ENCODE measurements at places on chromosomes 1 and 21. TPM values are rescaled to one million over a fixed set of nuclear protein-coding genes. Genes with fewer than 3 reads are reported as not detected.

LCE1E gene
- total RNA-seq: not detected

LMX1A gene
- not detected for total RNA-seq

SH2D5 gene
- 0.33 TPM for total RNA-seq

GBP1 gene
- 53.5 TPM for total RNA-seq

TMPRSS2 gene
- not detected for total RNA-seq

GPX7 gene
- total RNA-seq: 28.1 TPM

NBPF6 gene
- not detected for total RNA-seq

NPPA gene
- total RNA-seq: not detected

CLK2 gene
- total RNA-seq: 123 TPM

NUF2 gene
- total RNA-seq: 2.3 TPM

WDR4 gene
- 37.6 TPM for total RNA-seq

DNA sequence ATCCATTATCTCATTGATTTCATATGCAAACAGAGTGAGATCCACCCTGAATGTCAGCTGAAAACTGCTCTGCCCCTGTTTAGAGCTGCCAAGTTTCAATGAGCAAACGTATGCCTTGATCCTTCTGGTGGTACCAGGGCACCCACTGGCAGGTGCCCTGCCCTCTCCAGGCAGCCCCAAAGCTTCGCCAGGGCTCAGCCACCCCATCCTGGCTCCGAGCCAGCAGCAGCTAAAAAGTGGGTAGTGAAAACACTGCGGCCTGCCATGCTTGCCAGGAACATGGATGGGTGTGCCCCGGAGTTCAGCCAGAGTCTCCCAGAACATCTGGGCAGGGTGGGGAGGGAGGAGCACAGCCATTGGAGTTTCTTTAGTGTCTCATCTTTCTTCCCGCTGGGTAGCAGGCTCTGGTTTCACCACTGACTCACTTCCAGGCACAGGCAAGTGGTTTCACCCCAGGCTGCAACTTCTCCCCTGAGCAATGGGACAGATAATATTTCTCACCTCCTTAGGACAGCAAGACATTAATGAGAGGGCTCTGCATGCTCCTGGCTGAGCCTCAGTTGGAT is 8.1 kb upstream of the LMX1A start:
- H3K36me3 ChIP-seq: no peaks in the 10 kb centered on the region
- peaks cover 18% of the 10 kb centered on the region for H3K27me3 ChIP-seq
- no peak overlapping the region for H3K27ac ChIP-seq
- no peak for DNase-seq

- H3K27ac ChIP-seq: no peak overlapping the region
- H3K4me1 ChIP-seq: no peaks in the 10 kb centered on the region
- no peak overlapping the region for H3K4me3 ChIP-seq
Observed at GRCh38 chr1:90969241-90969640, 52.6 kb downstream of the ZNF644 start.

- H3K4me1 ChIP-seq: no peaks in the 10 kb centered on the region
- H3K27ac ChIP-seq: no peak overlapping the region
- H3K4me3 ChIP-seq: no peak overlapping the region
Observed at GRCh38 chr1:197955486-197956394, 38.6 kb downstream of the LHX9 start.

DNA sequence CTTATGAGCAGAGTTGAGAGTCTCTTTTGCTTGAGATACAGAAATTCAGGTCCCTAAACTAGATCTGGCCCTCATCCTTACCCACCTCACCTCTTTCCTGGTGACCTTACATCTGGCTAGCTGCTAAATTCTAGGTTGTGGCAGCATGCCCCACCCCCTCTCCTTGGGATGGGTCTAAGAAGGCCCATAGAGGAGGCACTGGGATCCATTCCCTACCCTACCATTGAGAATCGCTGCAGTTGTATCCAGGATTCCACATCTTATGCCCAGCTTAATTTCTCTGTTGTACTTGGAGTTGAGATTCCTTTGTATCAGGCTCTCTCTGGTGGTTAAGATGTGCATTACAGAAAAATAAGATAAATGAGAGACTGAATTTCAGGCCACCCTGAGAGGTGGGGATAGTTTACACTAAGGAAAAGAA is 9.5 kb upstream of the TMEM39B start:
- no peaks in the 10 kb centered on the region for H3K27me3 ChIP-seq
- no peak overlapping the region for H3K4me3 ChIP-seq
- H3K4me1 ChIP-seq: peaks cover 14% of the 10 kb centered on the region
- no peak for DNase-seq
- no peak overlapping the region for H3K27ac ChIP-seq
- peaks cover 12% of the 10 kb centered on the region for H3K36me3 ChIP-seq

GRCh38 chr1:905071-905749 is 18.5 kb upstream of the SAMD11 start:
- peaks cover 58% of the 10 kb centered on the region for H3K27me3 ChIP-seq
- peaks cover 17% of the 10 kb centered on the region for H3K4me1 ChIP-seq
- peak overlapping the region; percentile 39 for H3K4me3 ChIP-seq
- H3K36me3 ChIP-seq: no peaks in the 10 kb centered on the region

GRCh38 chr1:85339656-85340399 is 63.4 kb upstream of the BCL10 start:
- no peak for DNase-seq
- no peaks in the 10 kb centered on the region for H3K4me1 ChIP-seq
- H3K36me3 ChIP-seq: no peaks in the 10 kb centered on the region
- H3K27ac ChIP-seq: no peak overlapping the region

DNA sequence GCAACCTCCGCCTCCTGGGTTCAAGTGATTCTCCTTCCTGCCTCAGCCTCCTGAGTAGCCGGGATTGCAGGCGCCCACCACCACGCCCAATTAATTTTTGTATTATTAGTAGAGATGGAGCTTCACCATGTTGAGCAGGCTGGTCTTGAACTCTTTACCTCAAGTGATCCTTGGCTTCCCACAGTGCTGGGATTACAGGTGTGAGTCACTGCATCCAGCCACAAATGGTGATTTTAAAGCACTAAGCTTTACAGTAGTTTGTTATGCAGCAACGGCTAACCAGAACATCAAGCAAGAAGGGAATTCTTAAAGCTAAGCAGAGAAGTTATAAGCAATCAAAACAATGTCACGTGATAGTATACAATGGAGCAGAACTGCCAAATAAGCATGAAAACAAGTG is 65.7 kb downstream of the NVL start:
- H3K27ac ChIP-seq: no peak overlapping the region
- DNase-seq: no peak
- no peak overlapping the region for H3K4me3 ChIP-seq
- peaks cover 2% of the 10 kb centered on the region for H3K4me1 ChIP-seq

DNA sequence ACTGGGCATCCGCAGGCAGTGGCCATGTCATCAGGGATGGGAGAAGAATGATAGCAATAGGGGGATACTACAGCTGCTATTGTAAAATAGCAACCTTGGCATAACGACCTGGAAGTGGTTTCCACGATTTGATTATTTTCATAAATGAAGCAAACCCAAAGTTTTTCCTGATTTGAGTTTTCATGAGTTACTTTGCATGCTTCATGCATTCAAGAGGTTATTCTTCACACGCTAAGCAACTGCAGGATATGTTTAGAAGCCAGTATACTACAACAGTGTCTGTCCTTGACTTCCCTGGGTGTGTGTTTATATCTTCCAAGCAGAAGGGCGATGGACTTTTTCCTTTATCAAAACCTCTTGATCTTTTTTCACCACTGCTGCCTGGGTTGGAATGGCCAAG is 281.1 kb upstream of the DUSP10 start:
- no peak for DNase-seq
- no peak overlapping the region for H3K27ac ChIP-seq
- no peaks in the 10 kb centered on the region for H3K36me3 ChIP-seq

DNA sequence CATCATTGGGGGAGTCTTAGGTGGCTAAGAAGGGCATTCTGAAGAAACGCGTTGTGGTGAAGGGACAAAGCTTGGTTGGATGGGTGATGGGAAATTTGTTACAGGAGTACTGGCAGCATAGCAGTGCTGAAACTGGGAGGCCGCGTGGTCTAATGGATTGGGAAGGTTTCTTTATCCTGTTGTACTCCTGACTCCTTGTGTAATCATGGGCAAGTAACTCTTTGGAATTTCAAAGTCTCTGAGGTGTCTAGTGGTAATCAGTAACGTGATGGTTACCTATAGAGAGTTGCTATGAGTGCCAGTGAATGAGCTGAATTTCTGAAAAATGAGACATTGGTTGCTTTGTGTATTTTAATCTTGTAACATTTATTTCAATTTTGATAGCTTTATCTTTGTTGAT is 18.5 kb downstream of the DONSON start:
- DNase-seq: no peak
- peaks cover 9% of the 10 kb centered on the region for H3K36me3 ChIP-seq
- no peak overlapping the region for H3K4me3 ChIP-seq

GRCh38 chr1:2548068-2548589 is 8.0 kb upstream of the TNFRSF14 start:
- H3K27ac ChIP-seq: peak overlapping the region; percentile 99
- H3K4me1 ChIP-seq: peaks cover 4% of the 10 kb centered on the region
- no peaks in the 10 kb centered on the region for H3K36me3 ChIP-seq
- H3K27me3 ChIP-seq: no peaks in the 10 kb centered on the region
- peak; percentile 77 for DNase-seq
- H3K4me3 ChIP-seq: peak overlapping the region; percentile 89

DNA sequence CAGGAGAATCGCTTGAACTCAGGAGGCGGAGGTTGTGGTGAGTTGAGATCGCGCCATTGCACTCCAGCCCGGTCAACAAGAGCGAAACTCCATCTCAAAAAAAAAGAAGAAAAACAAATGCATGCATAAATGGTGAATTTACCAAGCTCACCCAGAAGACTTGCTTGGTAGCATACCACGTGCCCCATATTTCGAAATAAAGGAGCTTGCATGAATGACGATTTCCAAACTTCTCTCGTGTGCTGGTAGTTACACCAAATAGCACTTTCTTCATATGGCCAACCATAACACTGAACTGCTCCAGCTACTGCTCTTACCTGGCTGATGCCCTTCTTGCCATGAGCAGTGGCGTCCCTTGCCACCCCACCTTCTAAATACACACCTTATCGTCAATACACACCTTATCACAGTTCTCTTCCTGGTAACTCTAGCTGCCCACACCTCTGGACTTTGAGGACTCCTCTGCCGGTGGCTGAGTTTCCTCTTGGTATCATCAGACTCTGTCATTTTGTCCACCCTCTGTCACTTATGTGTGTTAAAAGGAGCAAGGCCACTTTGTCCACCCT is 2.8 kb downstream of the DOP1B start:
- H3K4me1 ChIP-seq: peaks cover 11% of the 10 kb centered on the region
- no peak overlapping the region for H3K27ac ChIP-seq
- H3K4me3 ChIP-seq: no peak overlapping the region
- peaks cover 5% of the 10 kb centered on the region for H3K27me3 ChIP-seq

DNA sequence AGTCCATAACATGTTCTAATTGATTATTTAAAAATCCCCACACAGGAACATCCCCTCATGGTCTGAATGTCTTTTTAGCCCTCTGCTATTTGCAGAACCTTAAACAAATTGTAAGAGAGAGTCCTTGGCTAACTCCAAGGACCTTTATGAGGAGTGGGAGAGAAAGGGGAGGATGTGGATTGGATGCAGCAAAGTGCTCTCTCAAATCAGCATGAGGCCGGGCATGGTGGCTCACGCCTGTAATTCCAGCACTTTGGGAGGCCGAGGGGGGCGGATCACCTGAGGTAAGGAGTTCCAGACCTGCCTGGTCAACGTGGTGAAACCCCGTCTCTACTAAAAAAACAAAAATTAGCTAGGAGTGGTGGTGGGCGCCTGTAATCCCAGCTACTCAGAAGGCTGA is 154.8 kb downstream of the TGFB2 start:
- H3K27ac ChIP-seq: no peak overlapping the region
- no peak for DNase-seq
- H3K36me3 ChIP-seq: no peaks in the 10 kb centered on the region
- no peak overlapping the region for H3K4me3 ChIP-seq

DNA sequence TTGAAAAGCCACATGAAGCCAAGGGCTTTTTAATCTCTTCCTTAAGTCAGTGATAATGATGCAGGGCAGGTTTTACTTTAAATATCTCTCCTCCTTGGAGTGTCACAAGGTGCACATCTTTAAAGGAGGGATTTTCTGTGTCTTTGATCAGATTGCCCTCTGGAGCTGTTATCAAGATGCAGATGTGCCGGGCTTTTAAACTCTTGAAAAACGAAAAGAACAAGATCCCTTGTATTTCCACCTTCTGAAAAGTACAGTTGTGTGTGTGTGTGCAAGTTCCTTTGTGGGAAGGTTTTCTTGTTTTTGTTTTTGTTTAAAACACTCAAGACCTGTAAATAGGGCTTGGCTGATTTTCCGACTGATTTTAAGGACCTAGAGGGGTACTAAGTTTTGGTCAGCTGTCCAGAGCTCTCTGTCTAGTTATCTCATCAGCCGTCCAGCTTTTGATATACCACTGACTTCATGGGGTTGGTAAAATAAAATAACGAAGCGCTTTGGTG is 1.6 kb downstream of the MARK1 start:
- H3K36me3 ChIP-seq: no peaks in the 10 kb centered on the region
- no peak for DNase-seq
- no peak overlapping the region for H3K4me3 ChIP-seq

DNA sequence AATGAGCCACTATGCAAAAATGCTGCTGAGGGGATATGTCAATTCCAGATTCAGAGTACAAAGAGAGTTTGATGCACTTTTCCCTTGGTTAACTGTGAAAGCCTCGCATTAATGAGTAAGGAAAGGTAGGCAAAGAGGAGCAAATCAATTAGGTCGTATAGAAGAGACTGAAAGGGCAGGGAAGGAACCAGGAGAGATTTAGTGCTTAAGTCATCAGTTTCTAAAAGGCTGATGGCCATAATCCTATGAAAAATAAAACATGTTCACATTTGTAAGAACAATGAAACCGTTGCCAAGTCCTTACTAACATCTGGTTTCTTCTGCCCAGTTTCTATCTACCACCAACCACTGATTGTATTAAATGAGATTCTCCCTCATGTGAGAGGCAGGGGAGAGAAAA is 118.4 kb upstream of the PALMD start:
- no peak overlapping the region for H3K4me3 ChIP-seq
- no peaks in the 10 kb centered on the region for H3K4me1 ChIP-seq
- no peaks in the 10 kb centered on the region for H3K27me3 ChIP-seq
- no peak overlapping the region for H3K27ac ChIP-seq
- DNase-seq: no peak

- H3K4me1 ChIP-seq: no peaks in the 10 kb centered on the region
- H3K27me3 ChIP-seq: no peaks in the 10 kb centered on the region
- H3K4me3 ChIP-seq: no peak overlapping the region
Observed at GRCh38 chr1:202176949-202177927, 16.4 kb upstream of the LGR6 start.

GRCh38 chr1:185774394-185774793 is 40.2 kb downstream of the HMCN1 start:
- no peak overlapping the region for H3K4me3 ChIP-seq
- DNase-seq: no peak
- H3K4me1 ChIP-seq: no peaks in the 10 kb centered on the region
- no peaks in the 10 kb centered on the region for H3K36me3 ChIP-seq
- no peak overlapping the region for H3K27ac ChIP-seq

DNA sequence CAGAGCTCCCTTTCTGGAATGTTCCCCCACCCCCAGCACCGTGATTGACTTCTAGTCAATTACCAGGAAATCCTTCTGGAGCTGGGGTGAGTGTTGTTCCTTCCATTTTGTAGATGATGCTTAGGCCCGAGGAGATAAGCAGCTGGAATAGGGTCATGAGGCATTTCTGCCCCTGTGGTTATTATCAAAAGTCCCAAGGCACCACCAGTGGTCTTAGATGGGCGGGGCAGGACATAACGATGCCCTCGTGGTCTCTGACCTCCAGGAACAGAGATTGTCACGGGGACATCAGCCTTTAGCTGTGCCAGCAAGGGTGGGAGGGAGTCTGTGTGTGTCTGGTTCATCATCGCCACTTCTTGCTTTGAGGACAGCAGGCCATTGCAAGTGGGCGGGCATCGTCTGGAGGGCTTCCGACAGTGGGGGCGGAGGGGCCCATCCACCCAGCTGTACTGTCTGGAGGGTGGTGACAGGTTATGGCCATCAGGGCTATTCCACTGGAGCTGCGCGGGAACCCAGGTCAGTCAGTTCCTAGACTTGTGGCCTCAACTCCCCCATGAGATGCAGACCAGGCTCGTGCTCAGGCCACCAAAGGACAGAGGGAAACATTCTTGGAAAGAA is 22.6 kb downstream of the TNFRSF8 start:
- no peak for DNase-seq
- no peak overlapping the region for H3K4me3 ChIP-seq

Measured in T-cell (primary cell).